IMR-90 (cell line): ENCODE measurements at places on chromosomes 13 and 19.
A peak's percentile ranks its signal among the peaks of the same experiment; 100 is the strongest.

- no peak for DNase-seq
These were observed 48.5 kb downstream of the PEX11G start for GRCh38 chr19:7440188-7440975.

- no peak for DNase-seq
These were observed 4.7 kb downstream of the RTN2 start for GRCh38 chr19:45492137-45492626.

DNA sequence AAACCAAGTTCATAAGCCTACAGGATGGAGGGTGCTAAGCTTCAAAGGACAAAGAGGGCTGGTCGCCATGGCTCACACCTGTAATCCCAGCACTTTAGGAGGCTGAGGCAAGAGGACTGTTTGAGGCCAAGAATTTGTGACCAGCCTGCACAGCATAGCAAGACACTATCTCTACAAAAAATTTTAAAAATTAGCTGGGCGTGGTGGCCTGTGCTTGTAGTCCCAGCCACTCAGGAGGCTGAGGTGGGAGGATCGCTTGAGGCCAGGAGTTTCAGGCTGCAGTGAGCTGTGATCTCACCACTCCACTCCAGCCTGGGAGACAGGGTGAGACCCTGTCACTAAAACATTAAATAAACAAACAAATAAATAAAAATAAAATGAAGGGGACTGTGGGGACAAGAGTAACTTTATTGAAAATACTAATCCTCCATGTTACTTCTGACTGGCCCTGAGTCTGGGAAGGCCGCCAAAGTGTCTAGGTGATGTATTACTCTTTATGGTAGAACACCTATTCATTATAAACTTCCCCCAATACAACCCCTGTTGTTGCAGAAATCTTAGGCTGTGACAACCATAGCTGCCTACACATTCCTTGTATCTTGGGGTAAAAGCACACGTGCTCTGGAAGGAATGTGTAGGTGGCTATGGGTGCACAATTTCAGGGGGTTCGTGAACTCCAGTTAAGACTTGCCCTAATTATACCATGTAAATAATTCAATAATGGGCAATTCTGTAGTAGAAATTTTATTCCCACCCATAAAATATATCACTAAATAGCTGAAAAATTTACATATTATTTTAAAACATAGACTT, 14.6 kb upstream of the URAD start:
- peak; percentile 21 for DNase-seq

DNA sequence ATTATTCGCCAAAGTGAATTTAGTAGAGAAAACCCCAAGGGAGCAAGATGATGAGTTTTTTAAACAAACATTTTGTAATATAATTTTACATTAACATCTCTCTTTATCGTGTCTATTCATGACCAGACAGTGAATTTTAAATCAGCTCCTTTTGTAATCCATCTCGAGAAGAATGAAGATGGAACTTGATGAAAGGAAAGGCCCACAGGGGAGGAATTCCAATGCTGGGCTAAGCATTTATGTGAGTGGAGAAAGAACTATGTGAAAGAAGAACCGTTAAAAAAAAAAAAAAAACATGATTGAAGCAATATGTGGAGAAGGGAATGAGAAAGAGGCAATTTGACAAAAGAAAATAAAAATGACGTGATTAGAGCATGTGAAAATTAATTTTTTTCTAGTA, 170.6 kb downstream of the KCTD12 start:
- no peak for DNase-seq

DNA sequence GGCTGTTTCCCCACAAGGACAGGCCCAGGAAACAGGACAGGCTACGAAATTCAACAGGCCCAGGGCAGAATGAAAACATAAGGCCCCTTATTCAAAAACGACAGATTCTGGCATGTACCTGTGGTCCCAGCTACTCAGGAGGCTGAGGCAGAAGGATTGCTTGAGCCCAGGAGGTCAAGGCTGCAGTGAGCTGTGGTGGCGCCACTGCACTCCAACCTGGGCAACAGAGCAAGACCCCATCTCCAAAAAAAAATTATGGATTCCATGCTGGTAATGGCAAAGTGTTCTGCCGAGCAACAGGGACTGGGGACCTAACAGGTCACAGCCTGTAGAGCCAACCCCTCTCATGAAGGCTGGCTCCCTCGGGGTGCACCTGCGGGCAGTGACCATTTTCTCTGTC, 52.6 kb upstream of the USE1 start:
- DNase-seq = no peak

DNA sequence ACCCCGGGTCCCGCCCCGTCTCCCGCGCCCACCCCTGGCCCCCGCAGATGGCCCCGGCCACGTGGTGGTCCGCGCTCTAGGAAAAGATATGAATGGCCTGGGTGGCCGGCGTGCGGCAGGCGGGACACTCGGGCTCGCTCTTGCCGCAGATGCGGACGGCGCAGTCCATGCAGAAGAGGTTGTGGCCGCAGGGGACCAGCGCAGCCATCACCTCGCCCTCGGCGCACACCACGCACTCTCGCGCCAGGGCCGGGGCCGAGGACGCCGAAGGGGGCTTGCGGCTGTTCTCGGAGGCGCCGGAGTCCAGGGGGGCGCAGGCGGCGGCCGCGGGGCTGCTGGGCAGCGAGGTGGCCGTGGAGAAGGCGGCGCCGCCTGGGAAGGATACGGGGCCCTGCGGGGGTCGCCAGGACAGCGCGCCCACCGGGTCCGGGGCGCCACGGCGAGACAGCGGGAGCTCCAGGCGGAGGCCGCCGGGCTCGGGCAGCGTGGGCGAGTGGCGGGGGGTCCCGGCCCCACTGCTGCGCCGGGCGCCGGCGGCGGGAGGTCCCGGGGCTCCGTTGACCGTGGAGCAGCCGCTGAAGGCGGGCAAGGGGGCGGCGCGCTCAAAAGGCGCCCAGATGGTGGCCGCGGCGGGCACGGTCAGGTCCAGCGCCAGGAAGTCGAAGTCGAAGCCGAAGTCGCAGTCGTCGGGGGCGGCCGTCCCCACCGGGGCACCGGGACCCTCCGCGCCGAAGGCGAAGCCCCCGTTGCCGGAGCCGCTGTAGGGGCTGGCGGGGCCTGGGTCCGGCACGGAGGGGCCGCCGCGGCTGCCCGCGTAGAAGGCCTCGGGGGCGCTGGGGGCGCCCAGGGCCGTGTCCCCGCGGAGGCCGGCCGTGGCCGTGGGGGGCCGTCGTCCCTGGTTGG, 12.4 kb downstream of the MEX3D start:
- DNase-seq = no peak

- peak; percentile 23 for DNase-seq
These were observed 14.1 kb upstream of the KLF12 start for GRCh38 chr13:74148352-74148751.

DNA sequence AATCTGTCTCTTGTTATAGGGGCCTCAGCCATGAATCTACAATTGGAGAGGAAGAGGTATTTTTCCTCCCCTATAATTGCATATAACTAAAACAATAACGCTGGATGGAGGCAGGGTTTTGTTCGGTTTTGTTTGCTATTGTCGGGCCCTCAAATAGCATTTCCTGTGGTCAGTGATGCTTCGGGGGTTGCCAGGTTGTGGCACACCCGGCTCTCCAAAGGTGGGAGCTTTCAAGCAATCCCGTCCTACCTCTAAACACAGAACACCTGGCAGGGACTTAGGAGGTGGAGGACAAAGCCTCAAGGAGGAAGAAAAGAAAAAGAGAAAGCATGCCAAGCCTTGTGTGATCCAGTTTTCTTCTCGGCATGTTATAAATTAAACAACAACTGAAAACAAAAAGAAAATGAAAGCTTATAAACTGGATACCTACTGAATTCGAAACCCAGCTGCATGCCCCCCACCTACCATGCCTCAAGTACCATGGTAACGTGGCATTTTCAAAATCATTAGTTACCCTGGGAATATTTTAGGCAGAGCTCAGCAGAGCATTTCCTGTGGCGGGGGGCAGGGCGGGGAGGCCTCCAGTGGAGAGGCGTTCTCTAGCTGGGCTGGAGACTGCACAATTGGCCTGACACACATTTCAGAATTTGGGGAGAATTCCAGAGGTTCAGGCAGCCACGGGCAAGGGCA, 213.8 kb downstream of the DCLK1 start:
- DNase-seq = no peak

DNA sequence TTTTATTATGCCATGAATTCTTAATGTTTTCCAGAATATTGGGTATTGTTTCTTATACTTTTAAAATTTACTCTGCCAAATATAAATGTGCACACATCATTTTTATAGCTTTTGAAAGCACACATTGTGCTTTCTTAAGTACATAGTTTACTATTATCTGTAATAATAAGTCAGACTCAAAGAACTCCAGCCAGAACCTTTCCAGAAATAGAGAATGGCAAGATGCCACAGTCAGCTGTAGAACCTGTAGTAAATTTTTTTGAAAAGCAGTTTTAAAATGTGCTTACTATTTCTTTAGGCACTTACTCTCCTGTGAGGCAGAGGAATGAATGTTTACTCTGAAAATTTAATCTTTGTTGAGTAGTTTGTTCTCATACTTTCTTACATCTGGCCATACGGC, 1287.1 kb downstream of the PCDH9 start:
- DNase-seq = peak; percentile 45

DNA sequence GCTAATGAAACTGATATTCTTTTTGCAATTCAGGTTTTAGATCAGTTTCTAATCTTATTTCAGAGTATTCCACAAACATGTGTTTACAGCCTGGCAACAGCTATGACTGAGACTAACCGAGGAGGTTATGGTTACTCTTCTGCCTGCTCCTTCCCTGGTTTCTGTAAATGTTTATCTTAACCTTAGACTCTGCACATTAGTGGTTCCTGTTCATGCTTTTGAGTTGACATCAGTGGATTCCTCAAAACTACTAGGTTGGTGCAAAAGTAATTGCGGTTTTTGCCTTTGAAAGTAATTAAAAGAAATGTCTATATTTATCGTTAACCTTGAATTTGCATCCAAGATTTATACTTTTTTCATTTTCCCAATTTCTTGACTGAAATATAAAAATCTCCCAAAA, 237.0 kb upstream of the TSHZ3 start:
- DNase-seq = peak; percentile 62
